ENCODE measurements at places on chromosomes 3 and 15.

DNA sequence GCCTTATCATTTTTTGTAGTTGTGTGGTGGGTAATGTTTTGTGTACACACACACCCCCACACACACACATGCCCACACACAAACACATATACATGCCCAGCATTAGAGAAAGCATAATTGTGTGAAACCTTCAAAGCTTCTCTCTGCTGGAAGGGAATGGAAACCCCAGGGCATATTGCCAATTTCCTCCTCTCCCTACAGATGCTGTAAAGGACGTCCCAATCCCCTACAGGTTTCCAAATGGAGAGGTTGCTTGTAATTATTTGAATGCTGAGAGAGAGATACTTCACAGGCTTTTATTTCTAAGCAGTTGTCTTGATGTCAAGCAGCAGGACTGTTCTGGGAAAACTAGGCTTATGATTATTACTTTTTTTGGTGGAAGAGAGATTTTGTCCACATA lies 23.0 kb upstream of the CCK start:
- no peak for DNase-seq

DNA sequence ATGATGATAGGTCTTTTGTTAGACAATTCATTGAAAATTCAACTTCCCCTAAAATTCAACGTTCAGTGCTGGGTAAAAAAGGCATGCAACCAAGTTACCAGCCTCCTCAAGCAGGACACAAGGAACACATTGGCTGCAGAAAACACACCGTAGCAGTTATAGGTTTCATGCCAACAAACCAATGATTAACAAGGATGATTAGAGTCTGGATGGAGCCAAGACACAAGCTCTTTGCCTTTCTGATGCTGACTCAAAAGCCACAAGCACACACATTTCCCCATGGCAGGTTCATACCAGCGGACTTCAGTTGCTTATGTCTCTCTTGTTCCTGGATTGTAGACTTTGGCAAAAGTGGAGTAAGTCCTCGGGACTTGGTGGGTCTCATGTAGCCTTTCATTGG lies 105.8 kb downstream of the DHX30 start:
- DNase-seq = peak; percentile 76

DNA sequence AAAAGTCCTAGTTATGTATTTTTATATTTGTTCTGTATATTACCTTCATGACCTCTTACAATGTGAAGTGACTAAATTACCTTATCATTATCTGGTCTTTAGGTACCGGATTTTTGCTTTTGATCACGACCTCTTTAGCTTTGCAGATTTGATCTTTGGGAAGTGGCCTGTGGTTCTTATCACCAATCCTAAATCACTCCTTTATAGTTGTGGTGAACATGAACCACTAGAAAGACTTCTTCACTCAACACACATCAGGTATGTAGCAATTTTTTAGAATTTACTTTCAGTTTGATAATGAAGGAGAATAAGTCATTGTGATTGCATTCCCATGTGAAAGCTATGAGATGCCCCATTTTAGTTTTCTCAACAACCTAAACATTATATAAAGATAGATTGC lies 18.3 kb downstream of the TMEM62 start:
- DNase-seq = no peak

DNA sequence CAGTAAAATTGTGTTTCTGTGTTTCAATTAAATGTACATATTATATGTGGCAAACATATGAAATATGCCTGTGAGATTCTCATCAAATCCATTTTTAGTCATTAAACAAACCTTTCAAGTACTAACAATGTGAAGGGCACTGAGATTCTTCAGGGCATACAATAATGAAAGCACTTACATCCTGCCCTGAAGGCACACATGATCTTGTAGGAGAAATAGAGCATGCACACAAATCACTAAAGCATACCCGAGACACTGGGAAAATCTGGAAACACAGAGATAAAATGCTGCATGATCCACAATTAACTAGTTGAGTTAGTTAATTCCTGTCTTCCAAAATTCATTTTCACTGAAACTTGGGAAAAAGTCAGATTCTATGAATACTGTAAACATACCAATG lies 810.5 kb upstream of the NECTIN3 start:
- no peak for DNase-seq

GRCh38 chr3:127182431-127182830 lies 10.5 kb upstream of the PRR23E start:
- DNase-seq = no peak

GRCh38 chr3:114452937-114453336 lies 159.1 kb downstream of the TIGIT start:
- DNase-seq = no peak

- no peak for DNase-seq
These were observed 82.4 kb downstream of the OXSM start for GRCh38 chr3:25872200-25872877.

GRCh38 chr3:177499779-177500423 lies 302.6 kb upstream of the TBL1XR1 start:
- no peak for DNase-seq

Data from kidney tubule cell (primary cell).